ENCODE measurements at places on chromosomes 3 and 15. TPM values are rescaled to one million over a fixed set of nuclear protein-coding genes. Genes with fewer than 3 reads are reported as not detected.

DNA sequence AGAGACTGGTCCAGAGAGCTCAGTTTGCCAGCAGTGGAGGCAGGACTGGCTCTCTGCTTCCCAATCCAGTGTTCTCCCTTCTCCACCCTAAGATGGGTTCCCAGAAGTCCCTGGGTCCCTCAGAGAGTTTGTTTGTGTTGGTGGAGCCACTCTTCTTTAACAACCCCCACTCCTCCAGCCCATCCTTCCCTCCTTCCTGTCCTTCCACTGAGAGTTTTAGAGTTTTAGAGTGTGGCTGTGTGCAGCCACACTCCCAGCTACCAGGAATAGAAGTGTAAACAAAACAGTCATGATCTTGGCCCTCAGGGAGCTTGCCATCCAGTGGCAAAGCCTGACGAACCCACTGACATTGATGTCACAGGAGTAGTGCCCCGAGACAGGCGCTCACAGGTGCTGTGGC lies 12.5 kb upstream of the FBLN2 start:
- no peak for DNase-seq

DNA sequence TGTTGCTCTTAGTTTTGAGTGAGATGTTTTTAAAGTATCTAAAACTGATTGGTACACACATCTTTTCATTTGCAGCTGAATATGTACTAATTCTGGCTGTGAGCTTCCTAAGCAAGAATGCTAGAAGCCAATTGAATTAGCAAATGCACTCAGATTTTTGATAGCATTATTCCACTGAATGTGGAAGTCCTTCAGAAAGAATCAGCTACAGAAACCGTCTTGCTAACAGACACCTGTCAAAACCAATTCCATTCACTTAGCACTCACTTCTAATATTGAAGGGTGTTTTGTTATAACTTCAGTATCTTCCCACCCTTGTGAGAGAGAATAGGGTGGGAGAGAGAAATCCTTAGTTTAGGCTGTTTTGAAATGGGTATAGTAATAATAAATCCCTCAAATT lies 317.7 kb downstream of the IL5RA start:
- DNase-seq: no peak

GRCh38 chr15:89085289-89085926 lies 2.8 kb upstream of the ABHD2 start:
- no peak for DNase-seq

- no peak for DNase-seq
These were observed 536 bp downstream of the SEC61A1 start for GRCh38 chr3:128052595-128053351.

DNA sequence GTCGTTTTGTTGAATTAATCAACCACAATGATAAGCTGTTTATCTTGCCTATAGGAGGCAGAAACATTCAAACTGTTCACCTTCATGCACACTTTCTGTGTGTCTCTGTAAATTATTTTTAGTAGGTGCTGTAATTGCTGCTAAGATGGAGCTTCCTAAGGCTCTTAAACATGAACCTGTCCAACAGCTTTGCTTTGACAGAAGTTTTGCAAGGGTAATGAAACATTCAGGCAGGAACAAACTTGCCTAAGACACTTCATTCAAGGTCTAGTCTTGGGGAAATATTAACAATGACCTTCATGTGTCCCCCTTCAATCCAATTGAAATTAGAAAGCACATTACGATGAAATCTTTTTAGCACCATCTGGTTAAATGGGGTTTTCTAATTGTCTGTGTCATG lies 156.1 kb downstream of the DIPK2A start:
- no peak for DNase-seq

- DNase-seq: no peak
These were observed 10.6 kb downstream of the TP63 start for GRCh38 chr3:189641776-189642175.

GRCh38 chr3:166955201-166955939 lies 424.7 kb downstream of the ZBBX start:
- no peak for DNase-seq

GRCh38 chr3:81793410-81793809 lies 32.0 kb upstream of the GBE1 start:
- DNase-seq: no peak

- DNase-seq: no peak
These were observed 35.5 kb upstream of the NR1I2 start for GRCh38 chr3:119746423-119746822.

DNA sequence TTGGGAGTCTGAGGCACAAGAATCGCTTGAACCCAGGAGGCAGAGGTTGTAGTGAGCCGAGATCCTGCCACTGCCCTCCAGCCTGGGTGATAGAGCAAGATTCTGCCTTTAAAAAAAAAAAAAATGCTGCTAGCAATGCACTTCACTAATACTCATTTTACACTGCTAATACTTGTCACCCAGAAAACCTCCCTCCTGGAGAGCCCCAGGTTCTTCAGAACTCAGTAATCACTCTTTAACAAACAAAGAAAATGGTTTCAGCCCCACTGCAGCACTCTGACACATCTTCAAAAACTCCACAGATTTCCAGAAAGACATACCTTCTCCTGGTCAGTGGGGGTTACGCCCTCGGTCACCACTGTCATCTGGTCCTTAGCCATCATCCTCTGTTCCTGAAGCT lies 366.7 kb downstream of the SHQ1 start:
- DNase-seq: no peak

- DNase-seq: no peak
These were observed 3.1 kb upstream of the TPRG1 start for GRCh38 chr3:189168711-189169110.

- DNase-seq: no peak
These were observed 23.2 kb upstream of the OCA2 start for GRCh38 chr15:28122038-28122949.

GRCh38 chr3:143331350-143331749 lies 211.8 kb downstream of the CHST2 start:
- DNase-seq: no peak

GRCh38 chr3:67897351-67898336 lies 243.2 kb upstream of the SUCLG2 start:
- DNase-seq: no peak

DNA sequence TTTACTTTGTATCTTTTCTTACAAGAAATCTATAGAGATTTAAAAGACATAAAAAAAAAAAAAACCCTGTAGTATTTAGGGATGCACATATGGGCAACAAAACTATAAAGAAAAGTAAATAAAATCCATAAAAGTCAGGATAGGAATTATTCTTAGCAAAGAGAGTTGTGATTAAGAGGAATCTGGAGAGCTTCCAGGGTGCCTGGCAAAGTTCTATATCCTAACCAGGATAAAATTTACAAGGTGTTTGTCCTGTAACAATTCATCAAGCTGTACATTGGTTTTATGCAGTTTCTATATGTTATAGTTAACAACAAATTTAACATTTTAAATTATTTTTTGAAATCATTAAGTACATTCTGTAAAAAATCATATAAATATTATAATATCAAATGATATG lies 7.9 kb downstream of the SECISBP2L start:
- DNase-seq: no peak

GRCh38 chr3:148896062-148896461 lies 31.0 kb downstream of the CPA3 start:
- DNase-seq: no peak

- DNase-seq: no peak
These were observed 2.5 kb downstream of the RORA start for GRCh38 chr15:61226361-61227256.

- DNase-seq: no peak
These were observed 235.3 kb upstream of the ROPN1 start for GRCh38 chr3:124227150-124227630.

DNA sequence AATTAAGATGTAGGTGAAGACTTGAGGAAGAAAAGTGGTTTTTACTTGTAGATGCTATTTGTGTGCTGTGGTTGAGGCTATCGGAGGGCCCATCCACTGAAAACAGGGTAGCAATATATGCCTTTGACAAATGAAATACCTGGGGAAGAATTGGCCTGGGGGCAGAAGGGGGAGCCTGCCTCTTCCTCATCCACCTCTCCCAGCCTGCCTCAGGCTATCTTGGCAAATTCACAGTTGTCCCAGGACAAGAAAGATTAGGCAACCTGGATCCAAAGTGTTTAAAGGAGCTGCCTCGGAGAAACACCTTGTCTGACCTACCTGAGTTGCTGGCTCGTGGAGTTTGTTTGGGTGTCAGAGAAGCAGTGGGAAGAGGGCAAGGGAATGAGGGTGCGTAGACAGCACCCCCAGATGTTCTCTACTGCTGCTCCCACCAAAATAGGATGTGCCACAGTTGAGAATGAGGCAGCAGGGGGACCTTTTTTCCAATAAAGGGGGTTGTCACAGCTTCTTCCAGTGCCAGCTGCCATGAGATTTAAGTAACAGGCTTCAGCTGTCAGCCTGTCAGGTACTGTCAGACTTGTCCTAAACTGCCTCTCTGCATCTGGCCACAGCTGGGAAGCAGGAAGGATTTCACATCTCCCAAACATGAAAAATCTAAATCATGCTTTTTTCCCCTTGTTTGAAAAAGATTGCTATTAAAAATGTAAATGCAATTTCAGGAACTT lies 9.2 kb downstream of the PLEKHO2 start:
- no peak for DNase-seq

DNA sequence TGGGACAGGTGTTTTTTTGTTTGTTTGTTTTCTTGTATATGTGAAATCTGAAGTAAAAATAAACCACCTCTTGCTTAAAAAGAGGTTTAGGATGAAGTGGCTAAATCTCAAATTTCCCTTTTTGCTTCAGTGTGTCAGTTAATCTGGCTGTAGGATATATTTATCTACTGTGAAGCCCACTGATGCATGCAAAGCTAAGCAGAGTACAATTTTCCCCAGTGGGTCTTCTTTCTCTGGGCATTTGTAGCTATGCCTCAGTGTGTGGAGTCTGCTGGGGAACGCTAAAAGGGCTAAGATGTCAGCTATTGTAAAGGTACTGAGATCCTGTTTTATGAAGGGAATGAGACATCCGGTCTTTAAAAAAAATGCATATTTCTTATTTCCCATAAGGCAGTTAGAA lies 190.6 kb downstream of the TCF12 start:
- DNase-seq: no peak

DNA sequence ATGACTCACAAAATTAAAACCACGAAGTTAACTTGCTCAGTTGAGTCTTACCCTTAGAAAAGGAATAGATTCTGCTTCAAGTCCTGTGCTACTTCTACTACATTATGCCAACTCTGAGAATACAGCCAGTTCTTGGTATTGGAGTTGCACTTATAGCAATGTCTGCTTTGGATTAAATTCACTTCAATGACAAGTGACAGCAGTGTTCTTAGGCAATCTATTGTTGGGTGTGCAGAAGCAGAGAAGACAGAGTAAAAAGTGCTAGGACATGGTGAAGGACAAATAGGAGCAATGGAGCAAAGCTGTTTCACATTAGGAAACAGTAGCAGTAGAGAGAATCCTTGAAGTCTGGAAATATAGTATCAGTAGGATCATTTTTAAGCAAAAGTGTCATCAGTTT lies 713.1 kb downstream of the SI start:
- DNase-seq: no peak

DNA sequence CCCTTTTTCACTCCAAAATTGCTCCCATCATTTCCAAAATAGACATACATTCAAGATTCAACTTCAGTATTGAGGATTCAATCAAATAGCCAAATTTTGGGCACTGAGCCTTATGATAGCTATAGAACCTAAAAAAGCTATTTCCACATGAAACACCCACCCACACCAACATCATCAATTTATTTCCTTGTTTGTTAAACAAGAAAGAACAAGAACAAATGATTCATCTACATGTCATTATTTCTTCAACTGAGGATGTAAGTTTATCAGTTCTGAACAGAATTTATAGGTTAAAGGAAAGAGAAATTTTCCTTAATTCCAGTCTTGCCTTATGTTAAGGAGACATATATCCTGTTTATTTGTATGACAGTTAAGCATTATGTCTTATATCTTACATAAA lies 32.2 kb downstream of the DPPA2 start:
- DNase-seq: no peak

GRCh38 chr3:192082730-192083660 lies 622.0 kb downstream of the PYDC2 start:
- DNase-seq: no peak

DNA sequence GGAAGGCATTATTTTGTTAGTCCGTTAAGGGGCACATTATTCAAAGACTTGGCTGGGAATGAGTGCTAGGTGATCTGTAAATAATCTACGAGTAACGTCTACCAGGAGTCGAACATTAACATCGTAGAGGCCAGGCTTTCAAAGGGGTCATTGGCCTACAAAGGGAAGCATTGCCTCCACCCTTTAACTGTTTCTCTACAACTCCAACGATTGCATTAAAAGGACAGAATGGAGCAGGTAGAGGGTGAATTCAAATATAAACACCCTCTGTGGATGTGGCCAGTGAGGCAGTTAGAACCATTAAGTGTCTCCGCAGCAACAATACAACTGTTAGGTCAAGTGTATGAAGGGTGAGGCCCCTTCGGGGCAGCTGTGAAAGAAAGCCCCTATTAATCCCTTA lies 126.0 kb upstream of the LMOD3 start:
- DNase-seq: no peak

DNA sequence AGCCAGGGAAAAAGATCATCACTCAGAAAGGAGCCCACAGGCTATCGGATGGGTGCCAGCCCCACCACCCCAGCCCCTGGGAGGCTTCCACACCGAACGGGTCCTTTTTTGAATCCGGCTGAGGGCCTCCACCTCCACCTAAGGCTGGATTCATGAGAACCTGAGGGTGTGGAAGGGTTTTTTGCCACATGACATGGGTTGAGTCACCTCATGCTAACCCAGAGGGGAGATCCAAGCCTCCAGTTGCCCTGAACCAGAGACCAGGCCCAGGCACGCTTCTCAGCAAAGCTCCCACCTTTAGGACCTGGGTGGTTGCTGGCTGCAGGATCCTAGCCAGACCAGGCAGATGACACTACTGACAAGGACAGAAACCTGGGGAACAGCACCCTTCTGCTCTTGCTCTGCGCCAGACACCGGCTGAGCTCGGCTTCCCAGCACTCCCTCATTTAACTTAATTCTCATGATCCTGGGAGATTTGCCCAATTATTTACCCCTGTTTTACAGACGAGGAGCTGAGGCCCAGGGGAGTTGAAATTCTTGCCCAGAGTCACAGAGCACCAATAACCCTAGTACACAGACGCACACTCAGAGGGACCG lies 25.6 kb downstream of the DUSP7 start:
- DNase-seq: no peak

- no peak for DNase-seq
These were observed 115.5 kb upstream of the GOLGA6L6 start for GRCh38 chr15:20657084-20657483.

C3orf80 gene
- total RNA-seq: 0.42 TPM

TPM1 gene
- total RNA-seq: 9.7 TPM

CCDC191 gene
- 2.1 TPM for total RNA-seq

GOLGA8J gene
- not detected for total RNA-seq

PRICKLE2 gene
- total RNA-seq: not detected

NPAP1 gene
- total RNA-seq: not detected

P2RY14 gene
- total RNA-seq: 9.4 TPM

UNC13C gene
- not detected for total RNA-seq

SMAD6 gene
- 0.34 TPM for total RNA-seq

DUOXA1 gene
- not detected for total RNA-seq
